CD4-positive, alpha-beta T cell treated with Interleukin-2 at 100 ng/mL for 4 hours (primary cell): ENCODE measurements at places on chromosomes 3 and 15.

- no peak for DNase-seq
Measured at GRCh38 chr3:47016086-47016933, 36.8 kb downstream of the NBEAL2 start.

DNA sequence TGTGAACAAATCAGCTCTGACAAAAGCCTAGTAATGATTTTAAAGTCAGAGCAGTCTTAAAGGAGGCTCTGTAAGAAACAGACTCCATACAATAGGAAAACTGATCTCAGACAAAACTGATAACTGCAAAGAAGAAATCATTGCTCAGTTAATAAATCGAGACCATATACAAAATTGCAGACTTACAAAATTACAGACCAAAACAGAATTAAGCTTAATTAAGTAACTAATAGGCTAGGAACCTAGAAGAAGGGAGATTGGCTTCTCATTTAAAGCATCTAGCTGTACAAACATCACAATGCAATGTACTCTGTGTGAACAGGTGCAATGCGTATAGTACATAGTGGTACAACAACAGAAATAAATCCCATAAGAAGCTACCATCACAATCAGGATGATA, 46.3 kb downstream of the ZBTB20 start:
- DNase-seq: no peak

DNA sequence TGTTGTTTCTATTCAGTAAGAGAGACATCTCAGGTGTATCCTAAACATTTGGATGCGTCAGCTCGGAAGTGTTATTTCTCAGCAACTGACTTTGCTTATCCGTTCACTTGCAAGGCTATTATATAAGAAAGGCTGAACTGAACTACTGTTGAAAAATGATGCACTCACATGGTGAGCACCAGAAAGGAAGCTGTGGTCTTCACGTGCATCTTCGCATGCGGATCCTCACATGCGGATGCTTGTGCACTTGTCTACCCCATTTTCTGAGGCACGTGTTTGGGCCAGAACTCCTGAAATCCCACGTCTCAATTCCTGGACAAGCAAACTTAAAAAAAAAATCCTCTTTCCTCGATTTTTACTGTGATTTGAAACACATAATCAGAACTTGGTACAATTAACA, 63.2 kb downstream of the PDZRN3 start:
- no peak for DNase-seq

DNA sequence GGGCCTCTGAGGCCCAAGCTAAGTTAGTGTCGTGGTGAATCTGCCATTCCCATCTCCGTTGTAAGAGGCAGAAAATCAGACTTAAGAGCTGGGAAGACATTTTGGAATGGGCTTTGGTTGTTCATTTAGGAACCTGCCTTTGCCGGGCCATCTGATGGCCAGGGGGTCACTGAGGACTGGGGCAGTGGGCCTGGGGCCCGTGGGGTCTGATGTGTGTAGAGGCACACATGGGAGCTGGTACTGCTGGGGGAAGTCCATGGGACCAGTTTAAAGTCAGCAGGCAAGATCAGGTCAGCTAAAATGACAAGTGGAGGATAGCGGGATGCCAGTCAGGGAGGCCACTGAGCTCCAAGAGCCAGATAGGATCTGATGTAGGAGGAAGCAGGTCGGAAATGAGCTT, 38.3 kb upstream of the RGMA start:
- DNase-seq: no peak

DNA sequence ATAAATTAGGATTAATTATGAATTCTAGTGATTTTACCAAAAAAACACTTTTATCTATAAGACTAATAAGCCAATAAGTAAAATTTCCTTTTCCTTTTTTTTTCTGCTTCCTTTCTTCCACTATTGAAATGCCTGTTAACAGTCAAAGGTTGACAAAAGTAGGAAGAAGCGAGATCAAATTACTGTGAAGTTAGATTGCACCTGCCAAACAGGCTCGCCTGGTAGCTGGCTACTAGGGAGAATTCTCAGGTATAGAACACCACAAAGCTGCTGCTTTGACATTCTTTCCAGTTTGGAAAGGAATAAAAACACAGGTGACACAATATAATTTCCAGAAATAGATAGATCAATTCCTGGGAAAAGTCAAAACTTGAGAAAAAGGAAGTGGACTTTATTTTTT, 749.0 kb downstream of the NSUN3 start:
- no peak for DNase-seq

GRCh38 chr3:187484547-187485295, 116.5 kb downstream of the RTP4 start:
- DNase-seq: no peak

GRCh38 chr15:101615986-101616848, 36.0 kb downstream of the TM2D3 start:
- DNase-seq: no peak

GRCh38 chr3:135170732-135171131, 375.7 kb downstream of the EPHB1 start:
- no peak for DNase-seq

- DNase-seq: no peak
Measured at GRCh38 chr3:128374746-128375445, 91.8 kb downstream of the DNAJB8 start.
